Fibroblast of skin of abdomen (primary cell): ENCODE measurements at places on chromosomes 12 and 14.
A peak's percentile ranks its signal among the peaks of the same experiment; 100 is the strongest.

GRCh38 chr14:29579838-29580237, 347.8 kb downstream of the PRKD1 start:
- no peak for DNase-seq

- DNase-seq: no peak
Measured at GRCh38 chr12:131087302-131087818, 133.7 kb downstream of the ADGRD1 start.

- DNase-seq: no peak
Measured at GRCh38 chr14:94547151-94547680, 14.0 kb upstream of the SERPINA4 start.

GRCh38 chr12:53869500-53869899, 69.1 kb upstream of the HOXC13 start:
- DNase-seq: no peak

GRCh38 chr14:74275241-74275841, 27.4 kb downstream of the ABCD4 start:
- DNase-seq: peak; percentile 87

DNA sequence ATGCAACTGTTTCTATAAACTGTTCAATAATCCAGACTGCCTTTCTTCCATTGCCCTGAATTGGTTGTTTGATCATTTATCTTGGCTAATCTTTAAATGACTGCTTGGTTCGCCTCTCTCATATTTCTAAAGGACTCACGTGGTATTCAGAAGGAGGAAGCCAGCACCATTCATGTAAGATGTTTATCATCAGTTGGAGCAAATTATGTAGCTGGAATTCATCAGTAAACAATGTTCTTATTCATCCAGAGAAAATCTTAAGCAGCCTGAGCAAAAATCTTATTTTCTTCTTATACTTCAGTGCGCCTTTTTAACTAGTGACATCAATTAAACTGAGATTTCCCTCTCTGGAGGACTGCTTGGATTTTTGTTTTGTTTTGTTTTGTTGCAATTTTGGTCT, 538.7 kb upstream of the TMEM132C start:
- no peak for DNase-seq

GRCh38 chr14:49768301-49769121, 558 bp downstream of the KLHDC2 start:
- peak; percentile 39 for DNase-seq

GRCh38 chr12:67695974-67696373, 47.4 kb downstream of the DYRK2 start:
- DNase-seq: no peak

- DNase-seq: no peak
Measured at GRCh38 chr12:74957231-74957630, 252.4 kb downstream of the KCNC2 start.

DNA sequence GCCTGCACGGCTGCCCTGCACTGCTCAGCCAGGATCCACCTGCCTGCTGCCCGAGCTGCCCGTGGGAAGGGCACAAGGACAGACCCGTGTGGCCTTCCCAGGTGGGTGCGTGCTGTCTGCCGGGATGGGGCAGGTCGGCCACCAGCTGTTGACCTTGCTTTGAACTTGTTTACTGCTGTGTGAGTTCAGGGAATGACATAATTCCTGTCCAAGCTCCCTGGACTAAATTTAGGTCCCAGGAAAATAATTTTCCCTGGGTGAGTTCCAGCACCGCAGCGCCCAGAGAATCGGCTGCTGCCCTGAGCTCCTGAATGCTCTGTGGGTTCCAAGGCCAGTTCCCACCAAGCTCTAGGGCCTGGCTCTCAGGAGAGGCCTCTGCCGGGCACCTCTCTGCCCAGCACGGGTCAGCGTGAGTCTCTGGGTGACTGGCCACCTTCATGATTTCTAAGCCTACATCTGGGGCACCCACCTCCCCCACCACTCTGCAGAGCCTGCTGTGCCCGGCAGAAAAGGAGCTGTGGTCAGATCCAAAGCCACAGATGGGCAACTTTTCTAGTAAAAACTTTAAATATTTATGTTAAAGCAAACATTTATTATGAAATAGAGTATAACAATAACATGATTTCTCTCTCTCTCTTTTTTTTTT, 27.2 kb upstream of the MLXIP start:
- no peak for DNase-seq

GRCh38 chr14:75123991-75124390, 2.9 kb downstream of the NEK9 start:
- peak; percentile 24 for DNase-seq
